ENCODE measurements at places on chromosomes 11 and 22.

DNA sequence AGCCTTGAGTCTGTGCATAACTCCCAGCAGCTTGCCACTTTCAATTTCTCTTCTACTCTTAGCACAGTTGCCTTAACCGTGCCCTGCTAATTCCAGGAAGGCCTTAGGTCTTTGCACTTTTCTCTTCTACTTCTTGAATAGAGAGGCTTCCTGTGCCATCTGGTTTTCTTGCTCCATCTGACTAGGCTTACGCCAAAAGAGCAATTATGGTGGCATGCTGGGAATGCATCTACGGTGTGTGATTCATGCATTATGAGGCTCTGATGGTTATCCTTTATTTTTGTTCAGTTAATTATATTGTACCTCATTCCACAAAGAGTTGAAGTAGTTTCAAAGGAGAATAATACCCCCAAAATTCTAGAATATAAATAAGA lies 29.4 kb downstream of the SIK2 start:
- no peak for DNase-seq

DNA sequence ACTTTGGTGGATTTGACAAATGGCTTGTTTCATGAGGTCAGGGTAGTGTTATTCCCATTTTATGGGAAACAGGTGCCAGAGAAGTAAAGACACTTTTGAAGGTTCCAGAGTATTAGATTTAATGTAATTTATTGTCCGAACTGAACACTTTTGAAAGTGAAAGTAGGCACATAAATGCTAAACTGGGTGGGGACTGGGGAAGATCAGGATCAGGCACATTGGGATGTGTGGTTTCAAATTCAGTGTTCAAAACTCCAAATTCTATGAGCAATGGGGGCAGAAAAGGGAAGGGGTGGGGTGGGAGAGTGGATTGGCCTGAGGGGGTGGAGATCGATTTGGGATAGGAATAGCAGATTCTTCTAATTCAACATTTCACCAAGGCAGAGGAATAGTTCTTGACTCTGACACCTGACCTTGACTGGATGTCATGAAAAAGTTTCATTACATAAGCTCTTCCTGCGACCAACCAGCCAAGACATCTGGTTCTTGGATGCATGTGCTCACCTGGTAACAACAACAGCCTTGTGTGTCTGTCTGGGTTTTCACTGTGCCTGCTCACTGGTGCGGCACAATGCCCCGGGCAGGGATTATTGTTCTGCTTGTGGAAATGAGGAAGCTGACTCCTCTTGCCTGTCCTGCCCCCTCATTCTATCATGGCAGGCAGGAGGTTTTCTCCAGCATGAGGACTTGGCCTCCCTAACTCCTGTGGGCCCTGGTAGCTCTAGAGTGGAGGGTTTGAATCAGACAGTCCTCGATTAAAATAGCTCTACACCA lies 10.8 kb downstream of the PPFIBP2 start:
- DNase-seq: no peak

DNA sequence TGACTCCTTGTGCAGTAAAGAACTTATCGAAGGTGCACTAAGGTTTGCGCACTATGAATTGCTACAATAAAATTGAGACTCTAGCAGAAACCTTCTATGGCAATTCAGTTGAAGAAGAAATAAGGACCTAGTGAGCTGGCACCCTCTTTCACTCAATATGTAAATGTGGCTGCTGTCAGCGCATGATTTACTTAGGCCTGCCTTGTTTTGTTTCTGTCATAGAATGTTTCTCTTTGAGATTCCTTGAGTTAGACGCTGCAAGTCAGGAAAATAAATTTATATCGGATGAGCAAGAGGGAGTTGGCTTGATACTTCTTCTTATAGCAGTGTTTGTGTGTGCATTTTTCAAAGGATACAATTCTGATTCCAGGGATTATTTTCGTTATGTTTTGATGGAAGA lies 322.1 kb downstream of the BLID start:
- no peak for DNase-seq

DNA sequence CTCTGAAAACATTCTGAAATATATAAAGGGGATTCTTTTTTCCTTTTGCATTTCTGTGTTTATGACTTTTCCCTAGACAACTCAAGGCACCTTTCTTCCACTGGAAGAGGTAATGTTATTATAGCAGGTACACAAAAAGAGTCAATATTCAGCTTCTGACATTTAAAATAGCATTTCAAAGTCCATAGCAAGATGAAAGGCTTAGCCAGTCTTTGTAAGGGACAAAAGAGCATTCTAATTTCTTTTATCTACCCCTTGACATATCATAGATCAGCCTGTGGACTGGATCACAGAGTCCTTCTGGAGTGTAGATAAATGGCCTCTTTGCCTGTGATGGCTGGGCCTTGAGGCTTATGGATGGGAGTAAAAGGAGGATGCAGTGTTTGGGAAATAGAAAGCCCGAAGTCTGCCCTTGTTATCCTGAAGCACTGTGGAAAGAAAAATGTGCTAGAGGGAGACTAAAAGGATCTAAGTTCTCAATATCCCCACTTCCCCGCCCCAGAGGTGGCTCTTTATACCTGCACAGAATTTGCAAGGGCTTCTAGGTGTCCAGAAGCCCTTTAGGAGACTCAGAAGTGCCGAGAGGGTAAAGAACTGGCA lies 1.6 kb upstream of the HEPACAM start:
- no peak for DNase-seq

DNA sequence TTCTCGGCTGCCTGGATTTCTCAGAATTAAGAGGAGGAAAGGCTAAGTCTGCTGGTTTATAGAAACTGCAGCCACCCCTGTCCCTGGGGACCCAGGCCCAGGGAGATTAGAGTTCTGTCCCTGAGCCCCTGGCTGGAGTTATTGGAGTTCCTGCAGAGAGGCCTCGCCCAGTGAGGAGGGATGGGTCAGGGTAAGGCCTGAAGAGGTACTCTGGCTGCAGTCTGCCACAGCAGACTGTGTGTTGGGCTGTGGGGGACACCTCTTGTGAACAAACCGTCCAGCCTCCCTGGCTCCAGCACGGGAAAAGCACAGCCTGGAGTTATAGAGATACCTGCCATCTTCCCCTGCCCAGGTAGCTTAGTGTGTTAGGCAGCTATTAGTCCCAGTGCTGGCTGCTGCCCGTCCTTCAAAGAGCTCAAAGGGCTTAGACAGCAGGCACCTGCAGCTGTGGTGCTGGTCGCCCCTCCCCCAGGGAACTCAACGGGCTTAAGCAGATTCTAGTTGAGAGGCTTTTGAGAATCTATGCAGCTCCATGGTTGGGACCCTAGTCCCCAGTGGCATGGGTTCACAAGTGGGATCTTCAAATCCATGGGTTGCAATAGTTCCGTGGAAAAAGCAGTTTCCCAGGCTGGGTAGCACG lies 36.6 kb upstream of the MUC15 start:
- DNase-seq: no peak

DNA sequence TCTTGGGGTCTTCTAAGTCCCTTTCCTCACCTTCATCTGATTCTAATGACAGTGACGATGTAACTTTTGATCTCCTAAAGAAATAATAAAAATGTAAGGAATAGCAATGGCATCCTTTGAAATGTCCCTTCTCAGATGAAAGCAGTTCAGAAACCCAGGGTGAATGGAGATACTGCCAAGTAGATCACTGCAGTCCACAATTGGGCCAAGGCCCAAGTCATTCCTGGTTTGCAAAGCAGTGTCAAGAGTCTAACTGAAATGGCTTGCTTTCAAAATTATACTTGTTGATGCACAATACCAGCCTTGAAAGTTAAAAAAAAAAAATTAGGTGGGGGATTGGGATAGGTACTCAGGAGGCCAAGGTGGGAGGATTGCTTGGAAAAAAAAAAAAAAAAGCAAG lies 20.4 kb downstream of the ASCC2 start:
- no peak for DNase-seq

DNA sequence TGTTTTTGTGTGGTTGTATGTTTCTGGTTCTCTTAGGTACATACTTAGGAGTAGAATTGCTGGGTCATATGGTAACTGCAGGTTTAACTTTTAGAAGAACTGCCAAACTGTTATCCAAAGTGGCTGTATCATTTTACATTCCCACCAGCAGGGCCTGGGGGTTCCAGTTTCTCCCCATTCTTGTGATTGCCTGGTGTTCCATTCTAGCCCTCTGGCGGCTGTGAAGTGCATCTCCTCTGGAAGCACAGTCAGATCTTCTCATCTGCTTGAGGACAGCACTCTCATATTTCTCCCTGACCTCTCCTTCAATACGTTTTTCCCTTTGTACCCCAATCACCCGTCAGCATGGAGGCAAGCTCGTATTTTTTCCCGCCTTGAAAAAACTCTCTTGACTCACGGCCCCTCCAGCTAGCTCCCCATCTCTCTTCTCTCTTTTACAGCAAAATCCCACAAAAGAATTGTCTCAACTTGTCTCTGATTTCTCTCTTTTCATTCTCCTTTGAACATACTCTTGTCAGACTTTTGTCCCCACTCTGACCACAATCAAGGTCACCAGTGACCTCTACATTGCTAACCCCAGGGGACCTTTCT lies 56.8 kb upstream of the THY1 start:
- DNase-seq: no peak

GRCh38 chr11:104148706-104149105 lies 15.2 kb downstream of the PDGFD start:
- DNase-seq: no peak

Measured in glutamatergic neuron (in vitro differentiated cells).